ENCODE measurements at places on chromosomes 3 and 15.

DNA sequence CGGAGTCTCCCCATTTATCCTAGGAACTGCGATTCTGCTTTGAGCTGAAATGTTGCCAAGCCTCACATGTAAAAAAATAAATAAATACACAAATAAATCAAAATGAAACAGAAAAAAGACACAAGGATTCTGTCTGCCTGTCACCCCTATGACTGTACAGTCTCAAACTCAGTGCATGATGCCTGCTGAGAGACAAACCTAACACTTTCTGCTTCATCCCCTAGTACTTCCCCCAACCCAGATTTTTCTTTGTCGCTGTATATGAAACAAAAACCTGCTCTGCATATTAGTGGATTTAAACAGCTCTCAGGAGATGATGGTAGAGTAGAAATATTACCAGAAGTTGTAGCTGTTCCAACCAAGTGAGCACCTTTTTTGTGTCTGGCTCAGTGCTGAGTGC lies 530.7 kb upstream of the CFAP20DC start:
- no peak for DNase-seq

DNA sequence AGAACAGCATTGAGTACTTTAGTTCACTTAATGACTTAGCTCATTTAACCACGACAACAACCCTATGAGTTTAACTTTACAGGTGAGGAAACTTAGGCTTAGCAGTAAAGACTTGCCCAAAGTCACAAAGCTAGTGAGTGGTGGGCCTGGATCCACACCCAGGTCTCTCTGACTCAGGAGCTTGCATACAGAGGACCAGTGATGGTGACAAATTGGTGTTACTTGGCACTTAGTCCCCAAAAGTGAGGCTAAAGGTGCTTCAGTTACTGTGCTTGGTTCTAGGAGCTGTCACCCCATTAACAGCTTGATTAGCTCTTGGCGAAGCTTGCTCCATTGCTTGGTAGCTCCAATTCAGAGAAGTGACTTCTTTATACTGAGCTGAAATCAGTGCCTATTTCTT lies 6.1 kb downstream of the CELF6 start:
- no peak for DNase-seq

DNA sequence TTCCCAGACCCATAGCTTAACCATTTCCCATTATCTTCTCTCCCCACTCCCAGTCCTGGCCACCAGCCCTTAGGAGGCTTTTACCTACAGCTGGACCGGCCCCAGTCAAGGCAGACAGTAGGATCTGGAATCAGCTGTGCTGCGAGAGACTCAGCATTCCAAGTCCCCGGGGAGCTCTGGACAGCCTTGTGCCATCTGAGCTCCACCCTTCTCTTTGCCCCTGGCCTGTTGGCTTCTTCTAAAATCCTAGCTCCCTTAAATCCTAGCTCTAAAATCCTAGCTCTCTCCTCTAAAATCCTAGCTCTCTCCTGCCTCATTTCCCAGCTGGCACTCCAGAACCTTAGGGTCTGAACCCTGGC lies 21.3 kb downstream of the MEGF11 start:
- DNase-seq = peak; percentile 20

DNA sequence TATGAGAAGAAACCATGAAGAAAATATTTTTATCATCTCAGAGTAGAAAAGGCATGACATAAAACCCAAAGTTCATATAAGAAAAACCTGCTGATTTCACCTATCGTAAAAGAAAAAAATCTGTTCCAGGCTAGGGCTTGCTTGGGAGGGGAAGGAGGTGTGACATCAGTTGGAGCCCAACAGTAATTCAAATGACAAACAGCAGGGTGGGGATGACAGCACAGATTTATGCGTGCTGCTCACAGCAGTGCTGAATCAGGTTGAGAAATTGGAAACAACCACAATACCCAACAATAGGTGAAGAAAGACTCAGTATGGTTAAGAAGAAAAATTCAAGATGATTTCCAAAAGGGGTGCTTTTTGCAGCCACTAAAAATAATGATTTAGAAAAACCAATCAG lies 172.4 kb downstream of the PDE8A start:
- peak; percentile 3 for DNase-seq

GRCh38 chr3:17841190-17841828 lies 98.9 kb upstream of the TBC1D5 start:
- peak; percentile 77 for DNase-seq

- no peak for DNase-seq
These were observed 768.6 kb upstream of the GOLIM4 start for GRCh38 chr3:168864107-168865021.

- DNase-seq = no peak
These were observed 13.9 kb downstream of the CEP152 start for GRCh38 chr15:48796930-48797329.

GRCh38 chr3:194472290-194472920 lies 14.4 kb downstream of the ATP13A3 start:
- peak; percentile 70 for DNase-seq

GRCh38 chr15:33639978-33640377 lies 328.3 kb upstream of the CHRM5 start:
- DNase-seq = no peak

DNA sequence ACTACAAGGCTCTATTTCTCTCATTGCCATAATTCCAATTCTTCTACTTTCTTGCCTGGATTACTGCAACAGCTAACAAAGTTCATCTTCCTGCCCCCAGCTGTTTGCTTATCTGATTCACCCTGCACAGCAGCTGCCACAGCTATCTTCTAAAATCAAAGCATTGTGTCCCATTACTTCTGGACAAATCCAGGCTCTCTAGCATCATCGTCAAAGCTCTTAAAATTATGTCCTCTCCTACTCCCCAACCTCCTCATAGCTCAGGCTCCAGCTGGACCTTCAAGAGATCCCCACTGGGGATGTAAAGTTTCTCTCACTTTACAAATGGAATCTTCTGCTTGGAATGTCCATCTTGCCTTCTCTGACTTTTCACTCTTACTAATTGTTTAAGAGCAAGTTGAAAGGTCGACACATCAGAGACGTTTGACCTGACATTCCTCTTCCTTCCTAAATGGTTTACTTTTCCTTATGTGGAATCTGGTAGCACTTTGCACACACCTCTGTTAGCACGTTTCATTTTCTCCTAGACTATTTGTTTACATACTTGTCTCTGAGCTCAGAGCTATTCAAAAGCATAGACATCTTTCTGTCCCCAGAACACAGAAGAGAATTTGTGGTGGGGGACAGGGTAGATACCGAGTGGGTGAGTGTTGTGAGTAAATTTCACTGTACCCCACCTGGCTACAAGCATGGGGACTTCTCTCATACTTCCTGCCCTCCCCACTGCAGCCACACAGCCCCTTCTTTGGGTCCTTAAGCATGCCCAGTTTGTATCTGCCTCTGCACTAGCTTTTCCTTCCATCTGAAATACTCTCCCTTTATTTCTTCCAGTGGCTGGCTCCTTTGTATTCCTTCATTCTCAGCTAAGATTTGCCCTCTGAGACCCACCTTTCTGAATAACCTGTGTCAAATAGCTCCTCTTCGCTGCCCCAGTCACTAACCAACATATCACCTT lies 77.9 kb downstream of the SERPINI1 start:
- no peak for DNase-seq

- no peak for DNase-seq
These were observed 75.4 kb upstream of the PLXNA1 start for GRCh38 chr3:126907557-126907956.

DNA sequence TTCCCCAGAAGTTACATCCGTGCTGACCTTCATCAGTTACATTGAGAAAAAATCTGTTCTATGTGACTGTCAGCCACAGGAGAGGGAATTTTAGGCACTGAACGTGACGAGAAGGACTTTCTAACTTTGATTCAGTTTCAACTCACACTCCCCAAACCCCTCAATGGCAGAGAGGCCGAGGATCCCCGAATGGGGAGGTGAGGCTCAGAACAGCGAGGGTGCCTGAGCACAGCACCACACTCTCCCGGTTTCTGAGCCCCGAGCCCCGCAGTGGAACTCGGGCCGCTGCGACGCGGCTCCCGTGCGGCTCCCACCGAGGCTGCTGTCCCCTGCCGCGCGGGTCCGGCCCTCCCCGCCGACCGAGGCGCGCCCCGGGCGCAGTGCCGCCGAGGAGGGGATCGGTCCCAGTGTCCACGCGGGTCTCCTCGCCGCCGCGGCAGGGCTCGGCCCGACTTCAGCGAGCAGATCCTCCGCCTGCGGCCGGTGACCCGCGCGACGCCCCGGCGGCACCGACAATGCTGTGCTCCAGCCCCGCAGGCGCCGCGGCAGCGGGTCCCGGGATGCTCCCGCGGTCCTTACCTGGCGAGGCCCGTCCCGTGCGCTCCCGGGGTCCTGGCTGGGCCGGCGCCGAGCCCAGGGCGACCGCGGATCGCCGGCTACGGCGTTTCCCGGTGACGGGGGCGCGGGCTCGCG lies 439 bp downstream of the CTXND1 start:
- no peak for DNase-seq

DNA sequence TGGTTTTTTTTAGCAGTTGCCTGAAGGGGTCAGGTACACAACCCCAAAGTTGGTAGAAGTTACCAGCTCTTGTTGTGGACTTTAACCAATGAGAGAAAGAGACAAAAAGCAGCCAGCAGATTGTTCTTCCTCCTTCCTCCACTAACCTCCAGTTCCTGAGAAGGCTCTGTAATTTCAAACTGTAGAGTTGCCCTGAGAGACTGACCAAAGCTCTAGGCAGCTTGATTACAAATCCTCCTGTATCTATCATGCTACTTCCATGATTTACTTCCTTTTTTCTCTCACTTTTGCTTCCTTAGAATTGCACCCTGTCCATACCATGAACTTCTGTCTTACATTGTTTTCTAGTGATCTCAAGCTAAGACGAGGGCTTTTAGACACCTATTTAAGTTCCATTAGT lies 29.2 kb downstream of the NSUN3 start:
- no peak for DNase-seq
